ENCODE measurements at places on chromosomes 5 and 9. TPM values are rescaled to one million over a fixed set of nuclear protein-coding genes. Genes with fewer than 3 reads are reported as not detected.

The GMCL2 gene
- not detected for total RNA-seq

The PAEP gene
- total RNA-seq, result not detected

The TMOD1 gene
- 0.25 TPM for total RNA-seq

The CCDC187 gene
- total RNA-seq, result 0.34 TPM

The CEL gene
- total RNA-seq, result 0.19 TPM

The COL5A1 gene
- total RNA-seq, result not detected

The PCDHB5 gene
- total RNA-seq, result not detected

The OCLN gene
- total RNA-seq, result 3.5 TPM

The N4BP3 gene
- total RNA-seq, result 4.1 TPM

GRCh38 chr5:137582218-137582617 is 83.1 kb upstream of the SPOCK1 start:
- no peak for DNase-seq
- no peaks in the 10 kb centered on the region for H3K27me3 ChIP-seq

GRCh38 chr5:101390151-101390908 is 487.2 kb upstream of the ST8SIA4 start:
- H3K36me3 ChIP-seq, result no peaks in the 10 kb centered on the region
- peak; percentile 72 for DNase-seq
- H3K27me3 ChIP-seq, result no peaks in the 10 kb centered on the region
- no peak overlapping the region for H3K27ac ChIP-seq
- H3K4me1 ChIP-seq, result no peaks in the 10 kb centered on the region
- H3K4me3 ChIP-seq, result no peak overlapping the region

DNA sequence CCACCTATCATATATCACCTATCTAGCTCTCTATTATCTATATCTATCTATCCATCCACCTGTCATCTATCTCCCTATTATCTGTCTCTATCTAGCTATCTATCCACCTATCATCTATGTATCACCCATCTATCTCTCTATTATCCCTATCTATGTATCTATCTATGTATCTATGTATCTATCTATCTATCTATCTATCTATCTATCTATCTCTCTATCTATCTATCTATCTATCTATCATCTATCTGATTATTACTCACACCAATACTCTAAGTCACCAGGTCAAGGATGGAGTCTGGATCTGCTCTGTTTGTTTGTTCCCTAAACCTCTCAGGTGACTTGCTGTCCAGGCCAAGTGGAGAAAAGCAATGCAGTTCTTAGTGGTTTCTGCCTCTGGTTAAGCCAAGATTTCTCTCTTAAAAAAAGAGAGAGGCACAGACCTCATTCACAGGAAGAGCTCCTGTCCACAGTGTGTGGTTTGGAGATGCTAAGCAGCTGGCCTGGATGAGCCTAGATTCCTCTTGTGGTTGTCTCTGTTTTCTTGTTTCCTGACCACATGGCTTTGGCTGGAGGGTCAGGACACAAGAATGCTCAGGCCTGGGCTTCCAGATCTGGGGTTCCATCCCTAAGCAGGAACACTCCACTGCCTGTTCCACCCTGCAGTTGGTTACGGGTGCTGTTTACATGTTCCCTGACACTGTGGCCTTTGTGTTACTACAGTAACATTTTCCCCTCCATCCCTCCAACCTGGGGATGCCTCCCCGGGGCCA is 133.4 kb downstream of the PHF2 start:
- H3K4me1 ChIP-seq, result no peaks in the 10 kb centered on the region
- no peaks in the 10 kb centered on the region for H3K27me3 ChIP-seq
- no peak for DNase-seq
- H3K27ac ChIP-seq, result no peak overlapping the region
- H3K4me3 ChIP-seq, result no peak overlapping the region

GRCh38 chr5:172806897-172807672 is 27.0 kb upstream of the ERGIC1 start:
- H3K4me3 ChIP-seq, result peak overlapping the region; percentile 55
- no peaks in the 10 kb centered on the region for H3K36me3 ChIP-seq
- H3K27me3 ChIP-seq, result no peaks in the 10 kb centered on the region
- H3K4me1 ChIP-seq, result peaks cover 8% of the 10 kb centered on the region

GRCh38 chr5:142955628-142956027 is 185.5 kb downstream of the ARHGAP26 start:
- H3K4me3 ChIP-seq, result no peak overlapping the region
- H3K27ac ChIP-seq, result no peak overlapping the region
- DNase-seq, result no peak
- H3K36me3 ChIP-seq, result no peaks in the 10 kb centered on the region
- H3K4me1 ChIP-seq, result no peaks in the 10 kb centered on the region

DNA sequence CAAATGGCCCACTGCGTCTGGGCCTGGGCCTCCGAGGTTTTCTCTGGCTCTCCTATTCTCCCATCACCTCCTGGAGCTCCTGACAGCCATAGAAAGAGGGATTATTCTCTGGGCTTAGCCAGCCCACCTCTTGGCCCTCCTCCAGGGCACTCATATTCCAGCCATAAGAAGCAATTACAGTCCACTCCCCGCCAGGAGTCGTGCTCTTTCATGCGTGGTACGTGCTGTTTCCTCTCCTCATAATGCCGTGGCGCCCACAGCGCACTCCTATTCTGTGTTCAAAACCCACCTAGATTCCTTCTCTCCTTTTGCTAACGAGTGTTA is 240.8 kb upstream of the ZNF462 start:
- DNase-seq, result no peak
- H3K4me1 ChIP-seq, result no peaks in the 10 kb centered on the region
- no peaks in the 10 kb centered on the region for H3K36me3 ChIP-seq
- no peaks in the 10 kb centered on the region for H3K27me3 ChIP-seq
- H3K27ac ChIP-seq, result no peak overlapping the region

GRCh38 chr5:157990583-157991181 is 131.7 kb upstream of the CLINT1 start:
- DNase-seq, result no peak
- no peak overlapping the region for H3K4me3 ChIP-seq
- no peaks in the 10 kb centered on the region for H3K27me3 ChIP-seq
- H3K27ac ChIP-seq, result no peak overlapping the region

DNA sequence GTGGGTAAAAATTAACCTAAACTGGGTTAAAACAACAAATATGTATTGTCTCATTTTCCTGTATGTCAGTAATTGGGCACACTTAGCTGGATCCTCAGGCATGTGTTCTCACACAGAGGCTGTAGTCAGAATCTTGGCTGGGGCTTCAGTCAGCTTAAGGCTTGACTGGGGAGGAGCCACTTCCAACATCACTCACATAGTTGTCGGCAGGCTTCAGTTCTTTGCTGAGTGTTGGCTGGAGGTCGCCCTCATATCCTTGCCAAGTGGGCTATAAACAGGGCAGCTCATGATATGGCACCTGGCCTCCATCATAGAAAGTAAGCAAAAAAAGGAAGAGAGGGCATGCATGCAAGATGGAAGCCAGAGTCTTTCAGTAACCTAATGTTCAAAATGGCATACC is 173.0 kb downstream of the GIN1 start:
- H3K36me3 ChIP-seq, result no peaks in the 10 kb centered on the region
- no peak for DNase-seq
- H3K4me3 ChIP-seq, result no peak overlapping the region

DNA sequence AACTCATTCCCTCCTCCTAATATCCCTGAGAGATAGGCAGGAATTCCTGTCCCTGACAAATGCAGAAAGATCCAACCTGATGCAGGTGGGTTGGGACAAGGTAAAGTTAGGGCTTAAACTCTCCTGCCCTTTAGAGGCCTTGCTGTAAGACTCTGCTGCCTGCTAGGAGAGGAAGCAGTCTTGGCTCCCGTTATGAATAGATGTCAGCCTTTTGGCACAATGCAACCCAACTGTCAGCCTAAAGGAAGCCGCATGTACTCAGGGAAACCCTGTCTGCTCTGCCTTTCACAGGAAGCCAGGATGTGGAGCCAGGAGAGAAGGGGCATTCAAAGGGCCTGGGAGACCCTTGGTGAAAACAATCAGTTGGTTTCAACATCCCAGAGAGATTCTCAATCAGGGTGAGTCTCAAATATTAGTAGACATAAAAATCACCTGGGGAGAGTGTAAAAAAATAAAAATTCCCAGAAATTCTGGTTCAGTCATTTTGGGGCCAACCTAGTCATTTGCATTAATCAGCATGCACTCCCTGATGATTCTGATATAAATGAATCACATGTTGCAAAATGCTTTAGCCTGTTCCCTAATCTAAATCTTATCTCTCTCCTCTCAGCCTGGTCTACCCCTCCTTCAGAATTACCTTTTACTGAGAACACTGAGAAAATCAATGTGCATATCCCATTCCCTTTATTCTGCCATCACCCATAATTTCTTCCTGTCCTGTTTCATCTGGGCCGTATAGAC is 136.2 kb upstream of the TRIM32 start:
- H3K4me3 ChIP-seq, result no peak overlapping the region
- no peak overlapping the region for H3K27ac ChIP-seq
- H3K36me3 ChIP-seq, result no peaks in the 10 kb centered on the region
- no peak for DNase-seq
- H3K4me1 ChIP-seq, result no peaks in the 10 kb centered on the region

DNA sequence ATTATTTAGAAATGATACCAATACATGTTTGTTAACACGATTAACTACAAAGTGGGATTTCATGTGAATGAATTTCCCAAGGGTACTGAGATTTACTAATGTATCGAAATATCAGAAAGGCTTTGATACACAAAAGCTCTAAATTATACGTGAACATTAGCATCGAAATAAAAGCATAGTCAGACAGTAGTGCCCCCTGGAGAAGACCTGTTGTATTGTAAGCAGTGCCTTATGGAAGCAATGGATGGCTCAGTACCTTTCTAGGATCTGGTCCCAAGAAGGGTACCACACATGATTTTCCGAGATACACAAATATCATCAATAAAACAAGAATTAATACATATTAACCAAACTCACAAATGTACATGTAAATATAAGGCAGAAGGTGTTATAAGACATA is 153.8 kb downstream of the CDH12 start:
- H3K36me3 ChIP-seq, result no peaks in the 10 kb centered on the region
- H3K4me1 ChIP-seq, result no peaks in the 10 kb centered on the region
- no peak overlapping the region for H3K27ac ChIP-seq
- H3K27me3 ChIP-seq, result no peaks in the 10 kb centered on the region
- H3K4me3 ChIP-seq, result no peak overlapping the region

GRCh38 chr9:120949290-120949689 is 22.7 kb upstream of the TRAF1 start:
- H3K4me3 ChIP-seq, result no peak overlapping the region
- DNase-seq, result no peak
- H3K4me1 ChIP-seq, result peaks cover 13% of the 10 kb centered on the region
- H3K27ac ChIP-seq, result no peak overlapping the region
- H3K27me3 ChIP-seq, result no peaks in the 10 kb centered on the region
- H3K36me3 ChIP-seq, result no peaks in the 10 kb centered on the region

DNA sequence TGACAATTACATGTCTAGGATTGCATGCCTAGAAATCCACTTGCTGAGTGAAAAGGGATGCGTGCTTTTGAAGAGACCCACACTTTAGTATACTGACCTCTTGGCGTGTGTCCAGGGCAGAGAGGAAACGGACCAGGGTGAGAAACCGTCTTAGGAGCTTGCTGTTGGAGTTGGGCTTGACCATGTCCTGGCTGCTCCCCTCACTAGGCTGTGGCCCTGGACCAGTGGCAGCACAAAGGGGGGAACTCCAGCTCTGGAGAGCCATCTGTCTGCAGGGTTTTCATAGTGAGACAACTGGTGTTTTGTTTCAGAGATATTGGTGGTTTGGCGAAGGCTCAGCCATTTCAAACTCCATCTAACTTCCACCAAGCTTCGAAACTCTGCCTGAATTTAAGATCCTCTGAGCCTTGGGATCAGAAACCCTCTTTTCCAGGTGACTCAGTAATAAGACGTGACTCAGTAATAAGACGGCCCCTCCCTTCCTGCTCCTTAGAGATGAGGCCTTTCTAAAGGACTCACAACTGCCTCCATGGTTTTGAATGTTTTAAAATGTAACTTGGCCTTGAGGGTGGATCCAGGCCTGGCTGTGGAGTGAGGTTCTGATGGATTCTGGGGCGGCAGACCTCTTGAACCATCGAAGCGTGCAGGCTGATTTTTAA is 165.8 kb downstream of the MELK start:
- no peaks in the 10 kb centered on the region for H3K4me1 ChIP-seq
- no peaks in the 10 kb centered on the region for H3K36me3 ChIP-seq
- H3K27ac ChIP-seq, result no peak overlapping the region
- H3K27me3 ChIP-seq, result no peaks in the 10 kb centered on the region
- H3K4me3 ChIP-seq, result no peak overlapping the region

- DNase-seq, result no peak
- H3K36me3 ChIP-seq, result no peaks in the 10 kb centered on the region
- no peak overlapping the region for H3K27ac ChIP-seq
- H3K4me1 ChIP-seq, result no peaks in the 10 kb centered on the region
- H3K4me3 ChIP-seq, result no peak overlapping the region
Observed at GRCh38 chr5:78025540-78025939, 249.4 kb upstream of the TBCA start.

DNA sequence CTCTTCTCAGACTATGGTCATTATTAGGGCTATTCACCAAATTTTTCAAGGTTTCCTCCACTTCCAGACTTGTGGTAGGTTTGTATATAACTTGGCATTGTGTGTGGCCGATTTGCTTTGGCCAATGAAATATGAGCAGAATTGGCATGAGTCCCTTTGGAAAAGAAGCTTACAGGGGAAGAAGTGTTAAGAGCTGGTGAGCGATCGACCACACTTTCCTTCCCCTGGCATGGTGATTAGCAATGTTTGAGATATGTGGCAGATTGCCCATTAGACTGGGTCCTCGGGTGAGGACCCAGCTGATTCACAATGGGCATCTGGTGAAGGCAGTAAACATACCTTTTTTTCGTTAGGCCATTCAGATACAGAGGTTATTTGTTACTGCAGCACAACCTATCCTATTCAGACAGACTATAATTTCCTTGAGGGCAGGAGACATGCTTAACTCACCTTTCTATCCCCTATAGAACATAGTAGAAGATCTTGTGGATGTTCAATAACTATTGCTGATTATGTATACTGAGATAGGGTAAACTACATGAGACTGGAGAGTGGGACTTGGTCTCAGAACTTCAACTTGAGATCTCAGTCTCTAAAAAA is 62.8 kb upstream of the KLF9 start:
- H3K27me3 ChIP-seq, result no peaks in the 10 kb centered on the region
- H3K4me1 ChIP-seq, result no peaks in the 10 kb centered on the region
- H3K36me3 ChIP-seq, result no peaks in the 10 kb centered on the region
- no peak for DNase-seq
- no peak overlapping the region for H3K27ac ChIP-seq

DNA sequence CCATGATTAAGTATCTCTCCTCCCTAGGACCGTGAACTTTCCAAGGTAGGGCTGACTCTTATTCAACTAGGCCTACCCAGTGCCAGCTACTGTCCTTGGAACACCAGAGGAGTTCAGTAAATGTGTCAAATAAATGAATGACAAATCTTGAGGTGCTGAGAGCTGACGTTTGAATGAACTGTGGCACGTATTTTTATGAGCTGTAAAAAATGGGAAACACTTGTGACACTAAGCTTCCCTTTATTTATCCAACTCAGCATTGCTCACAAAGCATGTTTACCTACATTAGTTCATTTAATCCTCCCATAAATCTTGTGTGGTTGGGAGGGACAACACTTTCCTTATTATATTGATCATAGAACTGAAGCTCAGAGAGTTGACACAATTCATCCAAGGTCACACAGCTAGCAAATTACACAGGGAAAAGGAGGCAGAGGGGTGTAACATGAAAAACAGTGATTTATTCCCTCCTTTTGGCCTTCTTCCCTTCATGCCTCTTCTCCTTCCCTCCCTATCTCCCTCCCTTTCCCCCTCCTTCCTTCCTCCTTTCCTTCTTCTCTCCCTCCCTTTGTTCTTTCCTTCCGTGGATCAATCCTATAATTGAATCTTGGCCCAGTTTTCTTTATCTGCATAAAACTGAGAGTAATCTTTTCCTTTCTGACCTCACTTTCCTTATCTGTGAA is 412.6 kb downstream of the DMRT2 start:
- no peaks in the 10 kb centered on the region for H3K36me3 ChIP-seq
- H3K27me3 ChIP-seq, result no peaks in the 10 kb centered on the region
- no peak overlapping the region for H3K4me3 ChIP-seq
- H3K4me1 ChIP-seq, result no peaks in the 10 kb centered on the region
- H3K27ac ChIP-seq, result no peak overlapping the region
- DNase-seq, result no peak

Data from Karpas-422 (cell line).